ENCODE measurements at places on chromosomes 7 and 10.

GRCh38 chr10:44017483-44018145 is 367.3 kb downstream of the CXCL12 start:
- no peak for DNase-seq

GRCh38 chr10:89373916-89374711 is 3.7 kb upstream of the IFIT1B start:
- DNase-seq = no peak

DNA sequence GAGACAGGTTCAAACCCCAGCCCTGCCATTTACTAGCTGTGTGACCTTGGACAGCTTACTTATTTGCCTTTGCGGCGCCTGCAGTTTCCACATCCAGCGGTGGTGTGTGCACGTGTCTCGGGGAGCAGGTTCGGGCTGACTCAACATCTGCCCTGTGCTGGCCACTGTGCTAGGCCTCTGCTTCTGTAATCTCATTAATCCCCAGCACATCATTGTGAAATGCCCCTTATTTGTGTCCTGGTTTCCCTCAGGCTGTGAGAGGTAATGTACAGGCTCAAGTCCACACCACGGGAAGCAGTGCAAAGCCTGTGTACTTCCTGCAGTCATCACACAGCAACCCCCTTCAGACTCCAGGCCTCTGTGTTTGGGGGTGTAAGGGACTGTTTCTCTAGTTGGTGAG is 285.7 kb downstream of the RPS24 start:
- DNase-seq = no peak

- no peak for DNase-seq
These were observed 269.7 kb upstream of the TPK1 start for GRCh38 chr7:145105561-145105960.

GRCh38 chr7:22811746-22812280 is 10.8 kb downstream of the TOMM7 start:
- DNase-seq = no peak

DNA sequence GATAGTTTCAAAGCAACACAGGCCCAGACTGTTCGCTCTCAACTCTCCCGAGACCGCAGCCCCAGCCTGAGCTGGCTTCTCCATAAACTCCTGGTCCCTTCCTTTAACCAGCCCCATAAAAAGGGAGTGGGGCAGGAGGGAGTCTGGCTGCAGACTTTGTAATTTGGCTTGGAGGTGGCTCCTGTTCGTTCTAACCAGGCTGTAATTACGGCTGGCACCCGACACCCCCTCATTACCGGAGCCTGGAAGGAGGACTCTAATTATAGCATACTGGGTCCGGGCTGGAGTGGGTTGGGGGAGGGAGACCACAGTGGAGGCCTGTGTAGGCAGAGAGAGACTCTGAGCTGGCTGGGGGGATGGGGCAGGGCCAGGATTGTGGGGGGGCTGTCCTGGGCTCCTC is 49.7 kb downstream of the UNC5B start:
- DNase-seq = no peak

GRCh38 chr10:65294329-65294728 is 1631.5 kb upstream of the LRRTM3 start:
- no peak for DNase-seq

All from MM.1S (cell line).